ENCODE measurements at places on chromosomes 5 and 9.

- no peak for DNase-seq
These were observed 29.7 kb upstream of the LTC4S start for GRCh38 chr5:179764056-179764455.

DNA sequence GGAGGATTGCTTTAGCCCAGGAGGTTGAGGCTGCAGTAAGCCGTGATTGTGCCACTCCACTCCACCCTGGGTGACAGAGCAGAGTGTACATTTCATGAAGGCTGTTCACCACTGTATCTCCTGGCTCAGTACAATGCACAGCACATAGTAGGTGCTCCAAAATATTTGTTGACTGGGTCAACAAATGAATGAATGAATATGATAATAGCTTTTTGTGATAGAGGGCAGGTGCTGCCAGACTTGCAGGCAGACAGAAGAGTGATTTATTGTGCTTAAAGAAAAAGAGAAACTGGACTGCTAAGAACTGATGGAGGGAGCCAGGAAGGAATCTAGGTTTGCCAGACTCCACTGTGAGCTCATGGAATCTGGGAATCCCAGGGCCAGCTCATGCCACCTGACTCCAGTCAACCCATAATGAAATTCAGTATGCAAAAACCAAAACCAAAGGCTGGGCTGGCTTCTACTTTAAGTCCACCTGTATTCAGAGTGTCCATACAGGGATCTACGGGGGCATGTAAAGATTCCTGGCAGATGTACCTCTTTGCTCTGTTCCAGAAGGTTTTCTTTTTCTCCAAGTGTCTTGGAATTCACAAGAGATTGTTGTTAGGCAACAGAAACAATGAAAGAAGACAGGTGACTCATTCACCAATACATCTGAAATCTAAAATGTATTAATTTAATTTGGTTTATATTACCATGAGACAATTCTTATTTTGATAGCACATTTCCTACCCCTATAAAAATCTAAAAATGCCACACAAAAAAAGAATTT is 15.5 kb upstream of the CTNNA1 start:
- DNase-seq = no peak

GRCh38 chr9:94805585-94805984 is 79.1 kb downstream of the AOPEP start:
- no peak for DNase-seq

DNA sequence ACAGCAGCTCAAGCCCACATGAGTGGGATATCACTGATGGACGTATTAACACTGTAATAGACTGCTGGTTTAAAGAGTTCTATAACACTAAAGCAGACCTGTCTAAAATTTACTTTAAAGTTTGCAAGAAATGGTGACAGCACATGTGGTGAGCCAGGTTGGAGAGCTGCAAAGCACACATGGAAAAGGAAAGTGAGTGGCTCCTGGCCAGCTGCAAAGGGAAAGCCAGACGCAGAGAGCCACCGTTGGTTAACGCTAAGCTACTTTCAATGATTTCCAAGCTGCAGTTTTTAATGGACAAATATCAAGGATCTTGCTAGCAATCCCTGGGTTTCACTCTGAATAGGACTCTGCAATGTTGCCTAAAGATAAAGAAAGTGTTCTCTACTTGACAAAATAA is 89.9 kb downstream of the CTNND2 start:
- DNase-seq = no peak

GRCh38 chr9:93467062-93467416 is 13.7 kb upstream of the FAM120AOS start:
- DNase-seq = no peak

- DNase-seq = peak; percentile 40
These were observed 31.1 kb upstream of the FGF1 start for GRCh38 chr5:142716963-142717362.

DNA sequence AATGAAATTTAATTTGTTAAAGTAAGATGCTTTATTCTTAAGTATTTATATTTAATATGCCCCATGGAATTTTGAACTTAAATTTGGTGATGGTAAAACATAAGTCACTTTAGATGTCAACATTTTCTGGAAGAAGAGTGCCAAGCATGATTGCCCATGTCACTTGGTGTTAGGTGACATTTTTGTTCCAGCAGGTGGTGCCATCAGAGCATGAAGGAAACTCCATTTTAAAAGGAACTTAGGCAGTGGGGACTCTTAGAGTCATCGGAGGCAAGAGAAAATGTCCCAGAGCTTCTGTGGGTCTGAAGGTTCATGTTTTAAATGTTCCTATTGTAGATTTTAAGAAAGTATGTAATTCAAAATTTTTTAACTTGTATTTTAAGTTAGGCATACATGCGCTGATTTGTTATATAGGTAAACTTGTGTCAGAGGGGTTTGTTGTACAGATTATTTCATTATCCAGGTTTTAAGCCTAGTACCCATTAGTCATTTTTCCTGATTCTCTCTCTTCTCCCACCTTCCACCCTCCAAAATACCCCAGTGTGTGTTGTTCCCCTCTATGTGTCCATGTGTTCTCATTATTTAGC is 789.3 kb downstream of the SEMA5A start:
- DNase-seq = no peak

DNA sequence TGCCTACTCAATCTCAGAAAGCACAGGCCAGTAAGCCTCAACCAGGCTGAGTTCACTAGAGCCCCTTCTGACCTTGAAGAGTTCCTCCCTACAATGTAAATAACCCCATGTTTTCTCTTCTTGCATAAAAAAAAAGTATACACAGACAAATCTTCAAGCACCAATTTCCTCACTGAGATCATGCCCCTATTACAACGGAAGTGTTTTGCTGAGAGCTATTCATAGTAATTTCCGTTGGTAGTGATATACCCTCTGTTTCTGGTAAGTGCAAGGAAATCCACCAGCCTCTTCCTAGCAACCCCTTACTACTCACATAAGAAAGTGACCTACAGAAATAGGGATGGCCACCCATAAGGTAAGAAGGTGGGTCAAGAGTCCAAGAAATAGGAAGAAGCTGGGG is 76.4 kb upstream of the TARS1 start:
- DNase-seq = no peak

- DNase-seq = no peak
These were observed 21.4 kb upstream of the JAKMIP2 start for GRCh38 chr5:147803926-147804325.

- DNase-seq = no peak
These were observed 11.2 kb downstream of the LIX1 start for GRCh38 chr5:97131139-97131710.

DNA sequence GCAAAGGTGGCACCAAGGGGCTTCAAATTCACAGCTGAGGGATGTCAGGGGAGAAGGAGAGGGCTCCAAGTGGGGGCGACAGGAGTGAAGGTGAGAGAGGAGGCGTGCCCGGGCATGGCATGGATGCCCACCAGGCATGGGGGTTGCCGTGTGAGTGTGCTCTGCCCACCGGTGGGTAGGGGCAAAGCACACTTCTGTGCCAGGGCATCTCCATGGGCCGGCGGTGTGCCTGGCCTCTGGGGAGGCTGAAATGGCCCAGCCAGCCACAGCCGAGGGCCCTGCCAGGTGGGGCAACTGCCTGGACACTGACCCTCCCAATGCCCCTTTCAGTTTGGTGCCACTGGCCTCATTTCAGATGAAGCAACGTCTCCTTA is 14.0 kb upstream of the RNU6ATAC start:
- DNase-seq = peak; percentile 73

DNA sequence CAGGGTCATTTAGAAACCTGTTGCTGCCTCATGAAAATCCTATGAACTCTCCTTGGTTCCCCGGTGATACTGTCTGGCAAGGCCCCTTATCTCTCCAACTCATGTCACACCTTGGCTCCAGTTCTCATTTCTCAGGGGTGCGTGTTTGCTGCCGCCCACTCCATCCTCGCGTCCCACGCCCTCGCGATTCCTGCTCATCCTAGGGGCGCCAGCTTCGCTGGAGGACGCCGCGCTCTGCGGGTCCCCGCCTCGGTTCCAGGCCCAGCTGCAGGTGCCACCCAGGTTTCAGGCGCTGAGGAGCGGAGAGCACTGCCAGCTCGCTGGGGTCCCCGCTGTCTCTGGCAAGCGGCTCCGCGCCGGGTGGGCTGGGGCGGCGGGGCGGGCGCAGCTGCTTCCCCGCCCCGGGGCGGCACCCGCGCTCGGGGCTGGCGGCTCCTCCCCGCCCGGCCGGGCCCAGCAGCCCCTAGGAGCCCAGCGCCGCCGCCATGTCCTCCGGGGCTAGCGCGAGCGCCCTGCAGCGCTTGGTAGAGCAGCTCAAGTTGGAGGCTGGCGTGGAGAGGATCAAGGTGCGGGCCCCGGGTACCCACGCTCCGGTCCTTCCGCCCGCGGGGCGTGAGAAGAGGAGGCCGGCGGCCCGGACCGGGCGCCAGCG is at the start of gene GNG10:
Gene GNG10 (plus strand): TSS at position 456 of the 652 bp plus-strand sequence. CDS start 30 bp downstream, at position 486.
- DNase-seq = peak; percentile 73

DNA sequence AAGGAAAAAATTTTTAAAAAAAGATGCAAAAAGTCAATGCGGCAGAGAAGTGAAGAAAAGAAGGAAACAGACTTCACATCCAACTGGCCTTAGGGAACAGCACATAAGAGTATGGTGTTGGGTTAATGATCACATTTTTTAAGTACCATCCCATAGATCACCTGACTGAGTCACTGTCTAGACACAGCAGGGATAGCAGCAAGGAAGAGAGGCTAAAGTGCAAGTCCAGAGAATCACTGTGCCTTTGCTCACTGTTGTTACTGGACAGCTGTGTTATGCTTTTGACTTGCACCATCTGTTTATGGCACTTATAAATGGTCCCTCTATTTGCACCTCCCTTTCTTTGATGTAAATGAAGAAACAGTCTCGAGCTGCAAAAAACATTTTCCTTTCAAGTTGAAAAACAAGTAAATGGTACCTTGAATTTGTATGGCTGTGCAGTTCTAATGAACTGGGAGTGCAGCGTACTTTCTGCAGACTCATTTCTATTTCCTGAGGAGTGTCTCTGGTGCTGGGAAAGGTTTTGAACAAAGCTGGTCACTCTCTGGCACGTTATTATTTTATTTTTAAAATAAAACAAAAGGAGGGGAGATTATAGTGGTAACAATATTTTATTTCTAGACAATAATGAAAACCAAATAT is 84.2 kb downstream of the TRPM6 start:
- DNase-seq = no peak

GRCh38 chr9:129740666-129741464 is 12.0 kb downstream of the PTGES start:
- DNase-seq = no peak

- DNase-seq = no peak
These were observed 280.4 kb downstream of the CAAP1 start for GRCh38 chr9:26612211-26612610.

GRCh38 chr5:141507387-141508091 is 18.7 kb downstream of the PCDHGC5 start:
- peak; percentile 59 for DNase-seq

DNA sequence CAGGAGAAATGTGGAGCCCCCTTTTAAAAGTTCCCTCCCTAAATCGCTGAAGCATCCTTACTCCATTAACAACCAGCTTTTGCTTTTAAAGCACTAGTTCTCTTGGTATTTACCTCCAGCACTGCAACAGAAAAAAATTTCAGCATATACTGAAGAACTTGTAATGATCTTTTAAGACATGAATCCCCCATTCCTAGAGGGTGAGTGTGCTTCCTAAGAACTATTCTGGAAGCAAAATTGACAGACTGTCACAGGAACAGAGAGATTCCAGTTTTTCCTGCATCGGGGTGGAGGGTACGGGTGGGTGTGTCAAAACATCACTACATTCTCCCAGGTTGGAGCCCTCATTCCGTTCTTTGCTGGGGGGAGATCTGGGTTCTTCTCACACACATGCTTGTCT is 151.9 kb downstream of the EBF1 start:
- no peak for DNase-seq

GRCh38 chr9:105458404-105458803 is 10.6 kb downstream of the FSD1L start:
- no peak for DNase-seq

DNA sequence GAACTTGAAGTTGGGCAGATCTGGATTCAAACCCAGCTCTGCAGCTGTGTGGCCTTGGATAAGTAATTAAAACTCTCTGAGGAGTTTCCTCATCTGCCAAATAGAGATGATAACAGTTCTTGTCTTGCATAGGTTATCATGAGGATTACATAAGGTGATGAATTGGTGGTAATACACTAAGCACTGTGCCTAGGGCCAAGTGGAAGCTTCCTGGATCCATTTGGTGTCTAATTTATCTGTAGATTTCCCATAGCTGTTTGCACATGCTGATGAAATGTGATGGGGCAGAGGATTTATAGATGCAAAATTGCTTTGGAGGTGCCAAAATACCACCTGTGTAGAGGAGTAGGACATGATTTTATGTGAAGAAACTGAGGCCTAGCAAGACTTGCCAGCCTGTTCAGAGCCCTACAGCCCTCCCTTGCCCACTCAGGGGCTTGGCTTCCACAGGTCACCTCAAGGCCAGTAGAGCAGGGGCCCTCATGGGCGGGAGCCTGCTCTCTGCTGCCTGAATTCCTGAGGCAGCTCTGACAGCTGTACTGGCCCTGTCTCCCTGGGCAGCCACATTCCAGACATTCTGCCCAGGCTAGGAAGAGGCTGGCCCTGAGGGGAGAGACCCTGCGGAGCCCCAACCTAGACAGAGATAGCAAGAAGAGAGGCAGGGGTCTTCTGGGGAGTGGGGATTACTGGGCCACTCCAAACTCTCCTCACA is 5.9 kb upstream of the FAT2 start:
- DNase-seq = no peak

DNA sequence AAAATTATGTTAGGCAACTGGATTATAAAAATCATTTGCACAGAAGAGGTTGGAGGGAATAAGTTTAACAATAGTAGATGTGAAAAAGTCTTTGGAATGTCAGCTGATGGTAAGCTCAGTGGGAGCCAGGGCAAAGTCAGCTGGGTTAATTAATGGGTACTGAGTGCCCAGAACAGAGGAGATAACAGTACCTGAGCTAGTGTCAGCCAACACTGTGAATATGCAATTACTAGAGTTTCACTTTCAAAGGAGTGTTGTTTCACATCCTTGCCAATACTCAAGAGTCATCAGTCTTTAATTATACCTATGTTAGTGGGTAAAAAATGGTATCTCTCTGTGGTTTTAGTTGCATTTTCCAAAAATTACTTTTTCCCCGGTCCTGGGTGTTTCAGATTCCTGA is 135.1 kb downstream of the KIF4B start:
- no peak for DNase-seq

GRCh38 chr5:149961957-149962409 is 1.4 kb downstream of the SLC26A2 start:
- no peak for DNase-seq

DNA sequence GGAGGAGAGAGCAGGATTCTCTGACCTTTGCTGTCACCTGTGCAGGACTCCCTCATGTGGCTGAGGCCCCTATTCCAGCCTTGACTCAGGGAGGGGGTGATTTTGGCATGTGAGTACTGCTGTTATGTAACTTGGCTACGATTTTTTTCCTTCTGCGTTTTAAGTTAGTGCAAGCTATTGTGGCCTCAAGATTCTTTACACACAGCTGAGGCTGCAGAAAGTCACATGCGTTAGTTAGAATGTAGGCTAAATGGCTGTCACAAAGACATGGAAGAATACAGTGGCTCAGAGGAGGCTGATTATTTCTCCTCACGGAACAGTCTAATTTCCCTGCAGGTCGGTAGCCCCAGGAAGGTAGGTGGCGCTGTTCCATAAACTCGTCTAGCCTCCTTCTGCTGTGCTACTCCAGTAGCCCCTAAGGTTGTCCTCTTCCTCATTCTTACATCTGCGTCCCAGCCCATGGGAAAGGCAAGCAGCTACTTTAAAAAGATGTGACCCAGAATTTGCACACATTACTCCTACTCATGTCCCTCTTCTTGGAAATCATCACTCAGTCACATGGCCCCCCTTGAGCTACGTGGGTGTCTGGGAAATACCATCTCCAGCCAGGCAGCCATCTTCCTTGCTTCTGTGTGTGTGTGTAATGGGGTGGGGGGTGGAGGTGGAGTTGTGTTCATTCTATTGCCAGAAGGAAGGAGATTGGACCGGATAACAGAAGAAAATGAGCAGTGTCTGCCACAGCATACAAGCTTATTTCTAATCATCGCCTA is 486.6 kb downstream of the CCDC171 start:
- no peak for DNase-seq

GRCh38 chr5:160792732-160793529 is 59.1 kb downstream of the ATP10B start:
- DNase-seq = peak; percentile 32

All from upper lobe of left lung (tissue), 6 donors.